ENCODE measurements at places on chromosomes 11 and 22. TPM values are rescaled to one million over a fixed set of nuclear protein-coding genes. Genes with fewer than 3 reads are reported as not detected.

XKR3 gene
- total RNA-seq = not detected

CALCB gene
- not detected for total RNA-seq

CDKN1C gene
- 5.6 TPM for total RNA-seq

C11orf86 gene
- total RNA-seq = not detected

C22orf15 gene
- total RNA-seq = not detected

MMP8 gene
- total RNA-seq = not detected

MS4A4A gene
- not detected for total RNA-seq

GALNT18 gene
- 27.3 TPM for total RNA-seq

VSIG2 gene
- 0.33 TPM for total RNA-seq

GRAMD1B gene
- total RNA-seq = 7.5 TPM

CTSW gene
- not detected for total RNA-seq

MRPL21 gene
- 82.0 TPM for total RNA-seq

POLD4 gene
- 75.8 TPM for total RNA-seq

OR51E2 gene
- total RNA-seq = not detected

CARD16 gene
- total RNA-seq = 35.9 TPM

IGSF22 gene
- not detected for total RNA-seq

TPH1 gene
- total RNA-seq = 0.10 TPM

SLC29A2 gene
- 0.65 TPM for total RNA-seq

MPZL2 gene
- 25.8 TPM for total RNA-seq
